Cerebellum (tissue), 4 donors: ENCODE measurements at places on chromosomes 3 and 15. TPM values are rescaled to one million over a fixed set of nuclear protein-coding genes. Genes with fewer than 3 reads are reported as not detected.

DNA sequence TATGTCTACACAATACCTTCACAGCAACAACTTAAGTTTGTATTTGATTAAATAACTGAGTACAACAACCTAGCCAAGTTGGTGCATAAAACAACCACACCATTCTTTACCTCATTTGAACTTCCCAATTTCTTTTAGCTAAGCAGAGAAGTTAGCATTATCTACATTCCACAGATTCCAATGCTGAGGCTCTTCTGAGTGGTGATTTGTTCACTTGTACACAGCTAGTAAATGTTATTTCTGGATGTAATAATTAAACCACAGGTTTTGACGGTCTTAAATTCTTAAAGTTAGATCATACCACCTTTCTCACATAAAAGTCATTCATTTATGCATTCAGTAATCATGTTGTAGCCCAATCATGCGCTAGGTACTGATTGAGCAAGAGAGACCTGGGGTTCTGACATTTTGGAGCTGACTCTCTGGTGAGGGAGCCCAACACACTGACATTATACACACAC is 102.5 kb downstream of the SST start:
- DNase-seq, result no peak

GRCh38 chr15:75923756-75924155 is 20.1 kb downstream of the FBXO22 start:
- no peak for DNase-seq

DNA sequence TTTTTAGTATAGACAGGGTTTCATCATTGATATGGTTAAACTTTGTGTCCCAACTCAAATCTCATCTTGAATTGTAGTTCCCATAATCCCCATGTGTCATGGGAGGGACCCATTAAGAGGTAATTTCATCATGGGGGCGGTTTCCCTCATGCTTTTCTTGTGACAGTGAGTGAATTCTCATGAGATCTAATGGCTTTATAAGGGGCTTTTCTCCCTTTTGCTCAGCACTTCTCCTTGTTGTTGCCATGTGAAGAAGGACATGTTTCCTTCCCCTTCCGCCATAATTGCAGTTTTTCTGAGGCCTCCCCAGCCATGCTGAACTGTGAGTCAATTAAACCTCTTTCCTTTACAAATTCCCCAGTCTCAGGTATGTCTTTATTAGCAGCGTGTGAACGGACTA is 20.2 kb upstream of the ZNF710 start:
- no peak for DNase-seq

GRCh38 chr3:156151824-156152428 is 31.5 kb downstream of the KCNAB1 start:
- peak; percentile 50 for DNase-seq

DNA sequence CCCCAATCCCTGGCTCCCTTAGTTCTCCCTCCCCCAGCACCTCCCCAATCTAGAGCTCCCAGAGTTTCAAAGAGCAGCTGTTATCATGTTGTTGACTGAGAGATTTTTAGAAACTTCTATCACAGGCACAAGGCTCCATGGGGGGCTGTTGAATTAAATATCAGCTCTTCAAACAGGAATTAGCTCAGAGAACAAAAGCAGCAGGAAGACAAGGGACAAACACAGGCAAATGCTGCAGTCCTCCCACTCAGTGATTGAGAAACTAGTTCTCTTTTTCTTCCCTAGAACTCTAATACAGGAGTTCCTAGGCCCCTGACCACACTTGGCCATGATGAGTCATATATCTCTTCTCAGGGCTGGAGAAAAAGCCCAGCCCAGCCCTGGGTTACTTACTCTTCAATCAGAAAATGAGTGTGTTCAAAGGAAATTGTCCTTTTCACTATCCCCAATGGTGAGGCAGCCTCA is 262.1 kb downstream of the IGSF11 start:
- DNase-seq, result no peak

TTLL13 gene
- total RNA-seq, result 0.36 TPM

PRICKLE2 gene
- total RNA-seq, result 74.8 TPM
